ENCODE measurements at places on chromosomes 3 and 15. TPM values are rescaled to one million over a fixed set of nuclear protein-coding genes. Genes with fewer than 3 reads are reported as not detected.

- no peak for DNase-seq
Measured at GRCh38 chr3:54891540-54891897, 36.3 kb downstream of the LRTM1 start.

GRCh38 chr3:96101006-96101560 lies 713.3 kb upstream of the EPHA6 start:
- no peak for DNase-seq

- no peak for DNase-seq
Measured at GRCh38 chr15:29345549-29346525, 76.2 kb upstream of the NSMCE3 start.

The PLAAT1 gene
- not detected for total RNA-seq

The SPATA12 gene
- not detected for total RNA-seq

Data from activated naive CD8-positive, alpha-beta T cell treated with anti-CD3 and anti-CD28 coated beads, Interleukin-2, amount 10 ng/mL, durations not matched to agents 7 days and 5 days (primary cell).